GM12891 (cell line): ENCODE measurements at places on chromosomes 3 and 15.

DNA sequence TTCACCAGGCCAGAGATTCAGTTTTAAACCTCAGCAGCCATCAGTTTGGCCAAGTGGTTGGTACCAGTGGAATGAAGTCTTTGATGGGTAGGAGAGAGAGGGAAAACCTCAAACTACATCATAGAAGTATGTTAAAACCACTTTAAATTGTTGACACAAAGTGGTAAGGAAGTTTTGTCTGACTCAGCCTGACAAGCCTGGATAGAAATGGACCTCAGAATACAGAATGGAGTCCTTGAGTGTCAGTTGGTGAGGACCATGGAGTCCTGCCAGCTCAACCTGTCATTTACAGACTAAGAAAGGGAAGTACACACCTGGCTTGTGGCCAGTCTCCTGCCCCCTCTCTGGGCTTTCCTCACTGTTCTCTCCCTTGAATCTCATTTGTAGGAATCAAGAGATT lies 12.1 kb downstream of the EAF1 start:
- no peak for DNase-seq

DNA sequence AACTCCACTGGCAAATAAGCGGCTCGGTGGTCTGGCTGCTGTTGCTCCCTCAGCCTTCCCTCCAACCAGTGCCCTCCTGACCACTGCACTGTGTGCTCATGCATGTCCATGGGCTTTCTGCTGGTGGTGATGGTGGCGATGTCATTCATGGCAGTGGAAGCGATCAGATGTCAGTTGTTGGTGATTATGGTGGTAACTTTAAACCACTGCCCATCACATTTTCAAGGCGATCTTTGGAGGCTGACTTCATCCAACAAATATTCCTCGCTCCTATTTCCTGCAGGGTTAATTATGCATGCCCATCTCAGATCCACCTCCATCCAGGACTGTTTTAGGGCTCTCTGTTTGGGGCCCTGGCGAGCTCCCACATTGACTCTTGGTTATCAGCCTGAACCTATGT lies 13.4 kb upstream of the HCN4 start:
- DNase-seq: no peak

- DNase-seq: no peak
Observed at GRCh38 chr15:67463488-67463887, 57.4 kb upstream of the C15orf61 start.

- DNase-seq: no peak
Observed at GRCh38 chr15:34598799-34599585, 15.5 kb upstream of the GOLGA8B start.

DNA sequence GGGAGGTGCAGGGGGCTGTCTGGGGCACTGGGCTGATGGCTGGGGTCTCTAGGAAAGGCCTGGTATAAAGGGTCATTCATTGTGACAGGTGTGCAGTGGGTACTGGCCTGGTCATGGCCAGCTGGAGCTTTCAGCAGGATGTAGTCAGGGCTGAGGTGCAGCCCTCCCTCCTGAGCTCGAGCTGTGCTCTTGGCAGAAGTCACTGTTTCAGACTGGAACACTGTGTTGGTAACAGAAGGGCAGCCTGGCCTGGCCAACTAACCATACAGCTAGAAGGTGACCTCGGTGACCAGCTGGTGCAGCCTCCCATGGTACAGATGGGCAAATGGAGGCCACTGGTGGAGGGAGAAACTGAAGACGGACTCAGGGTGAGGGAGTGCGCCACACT lies 34.4 kb upstream of the LCTL start:
- DNase-seq: no peak

GRCh38 chr3:196712514-196713413 lies 587 bp downstream of the PIGX start:
- no peak for DNase-seq

DNA sequence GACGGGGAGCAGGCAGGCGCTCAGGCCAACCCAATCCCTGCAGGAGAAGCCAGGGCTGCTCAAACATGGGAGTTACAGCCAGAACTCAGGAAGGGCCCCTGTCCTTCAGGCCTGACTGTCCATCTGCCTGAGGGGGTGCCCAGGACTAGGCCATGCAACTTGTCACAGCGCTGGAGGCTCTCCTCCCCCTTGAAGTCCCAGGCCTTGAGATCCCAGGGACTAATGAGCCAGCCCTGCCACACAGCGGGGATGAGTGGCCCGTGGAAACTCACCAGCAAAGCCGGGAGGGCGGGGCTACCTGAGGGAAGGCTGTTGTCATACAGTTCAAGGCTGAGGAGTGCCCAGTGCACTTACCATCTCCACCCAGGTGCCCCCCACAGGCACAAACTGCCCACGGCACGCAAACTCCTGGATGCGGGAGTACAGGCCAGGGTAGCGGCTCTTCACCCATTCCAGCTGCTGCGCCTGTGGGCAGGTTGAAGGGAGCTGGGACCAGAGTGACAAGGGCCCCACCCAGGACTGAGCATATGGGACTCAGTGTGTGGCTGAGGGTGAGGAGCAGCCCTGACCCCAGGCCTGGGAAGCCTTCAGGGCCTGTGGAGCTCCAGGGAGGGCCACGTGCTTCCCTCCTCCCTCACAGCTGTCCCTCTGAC lies 6.3 kb downstream of the MAN2C1 start:
- DNase-seq: no peak

GRCh38 chr15:56128081-56128480 lies 115.6 kb downstream of the RFX7 start:
- DNase-seq: no peak

- DNase-seq: no peak
Observed at GRCh38 chr3:159854500-159855124, 134.0 kb upstream of the IL12A start.

DNA sequence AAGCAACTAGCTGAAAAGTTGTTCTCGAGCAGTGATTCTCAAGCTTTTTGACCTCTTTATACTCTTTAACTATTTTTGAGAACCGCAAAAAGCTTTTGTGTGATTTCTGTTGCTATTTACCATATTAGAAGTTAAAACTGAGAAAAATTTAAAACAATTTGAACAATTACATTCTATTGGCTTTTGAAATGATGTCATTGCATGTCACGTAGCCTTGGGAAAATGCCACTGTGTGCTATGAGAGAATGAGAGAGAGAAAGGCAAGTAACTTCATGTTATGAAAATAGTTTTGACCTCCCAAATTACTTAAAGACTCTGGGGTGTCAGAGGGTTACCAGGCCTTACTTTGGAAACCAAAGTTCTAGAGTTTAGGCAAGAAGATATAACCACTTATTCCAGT lies 8.0 kb downstream of the USP13 start:
- DNase-seq: no peak

GRCh38 chr3:36416599-36416998 lies 36.3 kb downstream of the STAC start:
- no peak for DNase-seq

DNA sequence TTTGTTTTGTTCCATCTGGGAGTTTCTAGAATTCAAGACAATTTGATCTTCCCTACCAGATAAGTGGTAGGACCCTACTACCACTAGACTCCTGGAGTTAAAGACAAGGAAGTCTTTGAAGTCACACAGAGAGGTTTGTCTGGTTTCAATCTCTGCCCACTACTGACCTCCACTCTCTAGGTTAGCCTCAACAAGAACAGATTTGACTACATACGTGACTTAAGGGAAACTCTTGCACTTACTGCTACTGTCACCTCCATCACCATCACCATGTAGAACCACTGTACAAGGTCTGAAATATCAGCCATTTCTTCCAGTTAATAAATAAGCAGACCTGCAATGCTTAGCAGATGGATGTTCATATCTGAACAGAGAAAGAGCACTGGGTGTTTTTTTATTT lies 148.3 kb upstream of the ARHGEF26 start:
- DNase-seq: no peak

GRCh38 chr3:76011121-76011520 lies 225.8 kb upstream of the ZNF717 start:
- DNase-seq: no peak

DNA sequence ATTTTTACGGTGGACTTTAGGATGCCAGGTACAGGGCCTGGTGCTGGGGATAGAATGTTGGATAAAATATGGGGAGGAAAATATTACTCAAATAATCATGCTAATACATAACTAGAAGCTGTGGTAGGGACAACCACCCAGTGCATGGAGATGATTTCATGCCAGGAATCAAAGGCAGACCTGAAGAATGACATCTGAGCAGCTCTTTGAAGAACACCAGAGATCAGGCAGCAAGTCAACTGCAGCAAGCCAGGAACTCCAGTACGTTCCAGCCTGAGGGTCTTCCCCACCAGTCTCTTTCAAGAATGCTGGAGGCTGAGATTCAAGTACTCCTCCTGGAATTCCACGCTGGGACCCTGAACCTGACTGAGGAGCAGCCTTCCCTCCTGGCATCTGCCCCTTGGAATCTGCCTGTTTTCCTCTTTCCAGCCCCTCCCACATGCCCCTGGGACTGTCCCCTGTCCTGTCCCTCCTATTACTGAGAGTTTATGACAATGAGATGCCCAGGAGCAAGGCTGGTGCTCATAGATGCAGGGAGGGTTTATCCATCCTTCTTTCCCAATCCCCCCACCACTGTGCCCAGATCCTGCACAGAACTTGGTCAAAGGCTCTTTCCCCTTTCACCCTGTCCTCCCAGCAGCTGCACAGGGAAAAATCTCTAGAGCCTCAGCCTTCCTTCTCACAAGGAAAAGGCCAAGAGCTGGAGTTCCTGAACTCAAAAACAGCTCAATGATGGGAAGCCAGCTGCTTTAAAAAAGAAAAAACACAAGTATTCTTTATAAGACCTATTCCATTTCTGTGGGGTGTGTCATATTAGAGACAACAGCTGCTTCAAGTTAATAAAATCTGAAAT lies 68.0 kb downstream of the PDZRN3 start:
- no peak for DNase-seq

GRCh38 chr3:175316799-175317198 lies 457.7 kb downstream of the NAALADL2 start:
- no peak for DNase-seq

- DNase-seq: no peak
Observed at GRCh38 chr15:73601451-73602445, 31.4 kb downstream of the NPTN start.

- DNase-seq: no peak
Observed at GRCh38 chr3:184907681-184908649, 96.0 kb downstream of the VPS8 start.

DNA sequence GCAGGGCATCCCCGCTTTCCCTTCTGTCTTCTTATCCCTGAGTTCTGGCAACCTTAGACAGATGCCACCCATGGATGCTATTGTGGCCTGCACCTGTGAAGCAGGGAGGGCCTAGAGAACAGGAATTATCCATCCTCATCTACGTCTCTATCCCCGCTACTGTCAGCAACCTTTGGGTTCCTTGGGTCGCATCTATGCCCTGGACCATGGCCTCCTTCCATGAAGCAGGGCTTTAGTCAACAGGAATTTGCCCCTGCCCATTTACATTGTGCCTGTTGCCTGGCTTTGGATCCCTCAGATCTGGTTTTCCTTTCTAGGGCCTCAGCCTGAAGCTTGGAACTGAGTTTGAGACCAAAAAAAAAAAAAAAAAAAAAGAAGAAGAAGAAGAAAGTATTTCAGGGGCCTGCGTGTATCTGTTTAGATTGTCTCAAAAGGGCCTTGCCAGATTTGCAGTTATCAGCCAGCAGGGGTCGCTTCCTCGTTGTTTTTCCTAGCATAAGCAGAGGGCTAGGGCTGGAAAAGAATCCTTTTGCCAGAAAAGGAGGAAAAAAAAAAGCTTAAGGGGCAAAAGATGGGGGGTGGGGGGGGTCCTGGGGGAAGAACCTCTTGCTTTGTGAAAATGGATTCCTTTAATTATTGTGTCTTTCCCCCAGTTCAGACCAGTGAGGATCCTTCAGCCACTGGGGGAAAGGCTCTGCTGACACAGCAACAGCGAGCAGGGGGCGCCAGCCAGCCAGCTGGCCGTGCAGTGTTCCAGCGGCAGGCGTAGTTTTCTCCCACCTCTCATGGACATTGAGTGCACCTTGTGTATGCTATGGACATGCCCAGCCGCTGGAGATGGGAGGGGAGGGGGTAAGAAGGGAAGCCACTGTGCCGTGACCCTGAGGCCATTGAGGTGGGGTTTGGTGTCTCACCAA lies 65.7 kb upstream of the ALDH1L1 start:
- DNase-seq: no peak

- no peak for DNase-seq
Observed at GRCh38 chr3:89098964-89099585, 8.3 kb upstream of the EPHA3 start.

- DNase-seq: no peak
Observed at GRCh38 chr15:51575775-51576174, 46.8 kb downstream of the DMXL2 start.

DNA sequence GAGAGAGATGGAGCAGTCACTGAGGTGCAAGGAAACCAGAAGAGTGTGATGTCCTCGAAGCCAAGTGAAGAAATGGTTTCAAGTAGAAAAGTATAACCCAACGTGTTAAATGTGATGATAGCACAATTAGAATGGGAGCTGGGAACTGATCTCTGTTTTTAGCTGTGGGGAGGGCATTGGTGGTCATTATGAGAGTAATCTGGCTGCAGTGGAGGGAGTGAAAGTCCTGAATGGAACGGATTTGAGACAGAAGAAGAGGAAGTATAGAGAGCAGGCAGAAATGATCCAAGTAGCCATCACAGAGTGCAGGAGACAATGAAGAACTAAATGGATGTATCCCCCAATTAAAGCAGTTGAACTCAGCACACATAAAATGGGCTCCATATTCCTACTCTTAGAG lies 235.3 kb downstream of the IGSF11 start:
- no peak for DNase-seq

DNA sequence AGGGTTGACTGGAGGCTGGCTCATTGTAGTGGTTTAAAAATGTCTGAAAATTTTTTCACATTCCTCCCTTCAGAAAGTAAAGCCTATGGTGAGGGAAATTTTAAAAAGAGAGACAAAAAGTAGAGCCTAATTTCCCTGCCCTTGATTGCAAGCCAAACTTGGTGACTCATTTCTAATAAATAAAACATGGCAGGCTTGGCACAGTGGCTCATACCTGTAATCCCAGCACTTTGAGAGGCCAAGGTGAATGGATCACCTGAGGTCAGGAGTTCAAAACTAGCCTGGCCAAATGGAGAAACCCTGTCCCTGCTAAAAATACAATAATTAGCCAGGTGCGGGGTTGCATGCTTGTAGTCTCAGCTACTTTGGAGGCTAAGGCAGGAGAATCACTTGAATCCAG lies 18.9 kb upstream of the ARRDC4 start:
- no peak for DNase-seq

GRCh38 chr15:66778716-66779115 lies 76.7 kb downstream of the SMAD6 start:
- DNase-seq: no peak

GRCh38 chr3:181717549-181718171 lies 5.9 kb downstream of the SOX2 start:
- DNase-seq: no peak

DNA sequence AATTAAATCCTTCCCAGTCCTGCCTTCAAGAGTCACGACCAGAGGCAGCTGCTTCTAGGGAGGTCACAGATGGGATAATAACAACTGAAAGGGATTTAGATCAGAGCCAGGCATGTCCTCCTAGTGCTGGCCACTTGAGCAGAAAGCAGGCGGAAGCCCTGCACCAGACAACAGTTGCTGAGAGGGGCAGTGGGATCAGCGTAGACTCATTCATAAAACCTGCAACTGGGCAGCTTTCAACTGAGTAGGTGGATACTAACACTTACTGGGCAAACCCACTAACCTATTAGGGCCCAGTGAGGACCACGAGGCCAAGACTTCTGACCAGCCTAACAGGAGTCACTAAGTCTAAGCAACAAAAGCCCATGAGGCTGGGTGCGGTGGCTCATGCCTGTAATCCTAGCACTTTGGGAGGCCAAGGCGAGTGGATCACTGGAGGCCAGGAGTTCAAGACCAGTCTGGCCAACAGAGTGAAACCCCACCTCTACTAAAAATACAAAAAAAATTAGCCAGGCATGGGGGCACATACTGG lies 67.0 kb downstream of the DAPK2 start:
- no peak for DNase-seq

GRCh38 chr15:56241374-56242105 lies 2.1 kb downstream of the RFX7 start:
- no peak for DNase-seq
